ENCODE measurements at places on chromosomes 6 and 20.

DNA sequence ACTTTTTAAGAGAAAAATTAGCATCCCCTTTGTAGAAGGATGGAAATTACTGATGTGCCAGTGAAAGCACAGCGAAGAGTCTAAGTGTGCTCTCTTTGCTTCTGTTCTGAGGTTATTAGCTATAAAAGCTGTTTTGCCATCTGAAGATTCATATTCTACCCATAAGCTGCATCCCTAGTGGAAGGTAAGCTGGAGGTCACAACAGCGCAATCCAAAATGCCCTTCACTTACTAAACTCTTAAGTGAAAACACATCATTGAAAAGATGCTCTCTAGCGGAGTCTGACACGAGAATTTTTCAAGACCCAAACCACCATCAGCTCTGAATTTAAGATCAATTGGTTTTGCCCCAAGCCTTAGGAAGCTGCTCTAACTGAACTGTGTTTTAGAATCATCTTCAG is 113.5 kb downstream of the ZMYND8 start:
- DNase-seq, result no peak

DNA sequence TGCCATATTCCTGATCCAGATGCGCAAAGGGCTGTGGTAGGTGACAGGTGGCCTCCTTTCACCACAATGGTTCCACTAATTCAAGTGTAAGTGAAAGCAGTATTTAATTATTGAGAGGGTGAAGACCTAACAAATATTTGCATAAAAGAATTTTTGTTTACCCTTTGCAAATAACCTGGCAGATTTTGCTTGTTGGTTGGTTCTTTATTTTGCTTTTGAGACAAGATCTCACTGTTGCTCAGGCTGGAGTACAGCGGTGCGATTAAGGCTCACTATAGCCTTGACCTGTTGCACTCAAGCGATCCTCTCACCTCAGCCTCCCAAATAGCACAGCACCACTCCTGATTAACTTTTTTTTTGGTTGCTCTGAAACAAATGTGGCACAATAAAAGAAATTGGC is 49.2 kb downstream of the PCNA start:
- no peak for DNase-seq

- DNase-seq, result peak; percentile 3
Observed at GRCh38 chr6:158538741-158539140, 21.1 kb upstream of the TMEM181 start.

DNA sequence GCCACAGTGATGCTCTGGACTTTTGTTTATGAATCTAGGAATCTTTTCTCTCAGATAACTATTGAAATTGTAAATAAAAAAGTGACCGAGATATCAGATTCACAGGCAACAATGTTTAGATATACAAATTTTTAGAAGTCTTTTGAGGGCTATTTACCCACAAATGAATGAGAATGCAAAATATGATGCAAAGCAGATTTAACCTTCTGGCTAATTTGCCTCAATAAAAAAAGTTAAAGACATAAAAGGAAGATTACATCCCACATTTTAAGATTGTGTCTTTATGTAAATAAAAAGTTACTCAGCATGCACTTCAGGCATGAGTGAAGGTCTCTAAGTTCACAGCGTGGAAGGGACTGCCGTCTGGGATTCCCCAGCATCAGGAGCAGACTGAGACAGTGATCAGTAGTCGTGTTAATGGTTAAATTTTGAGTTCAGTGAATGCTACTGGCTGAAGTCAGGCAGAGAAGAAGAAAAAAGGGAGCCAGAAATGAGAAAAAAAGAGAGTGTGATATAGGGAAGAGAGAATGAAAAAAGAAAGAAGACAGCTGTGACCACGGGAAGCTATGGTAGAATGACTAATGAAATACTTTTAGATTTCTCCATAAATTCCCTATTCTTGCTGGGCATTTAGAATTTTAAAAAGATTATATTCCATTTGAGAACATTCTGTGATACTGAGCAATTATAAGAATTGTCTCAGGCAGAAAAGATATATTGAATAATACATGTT is 93.6 kb downstream of the MYB start:
- DNase-seq, result no peak

DNA sequence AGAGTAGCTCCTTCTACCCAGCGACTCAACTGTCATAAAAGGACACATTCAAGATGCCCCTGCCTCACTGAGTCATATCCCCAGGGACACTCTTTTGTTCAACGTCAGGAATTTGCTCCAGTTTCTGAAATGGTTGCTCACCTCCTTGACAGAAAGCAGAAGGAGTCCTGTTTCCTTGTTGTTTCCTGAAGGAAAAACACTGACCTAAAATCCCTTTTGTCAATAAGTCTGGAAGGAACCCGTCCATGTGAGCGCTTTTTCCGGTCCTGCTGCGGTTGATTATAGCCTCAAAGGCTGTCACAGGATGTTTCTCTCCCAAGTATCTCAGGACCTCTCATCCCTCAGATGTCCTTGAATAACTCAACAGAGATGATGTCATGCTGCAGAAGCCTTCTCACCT is 113.6 kb upstream of the PLEKHG1 start:
- no peak for DNase-seq

GRCh38 chr20:5670036-5670536 is 80.1 kb upstream of the SHLD1 start:
- no peak for DNase-seq

DNA sequence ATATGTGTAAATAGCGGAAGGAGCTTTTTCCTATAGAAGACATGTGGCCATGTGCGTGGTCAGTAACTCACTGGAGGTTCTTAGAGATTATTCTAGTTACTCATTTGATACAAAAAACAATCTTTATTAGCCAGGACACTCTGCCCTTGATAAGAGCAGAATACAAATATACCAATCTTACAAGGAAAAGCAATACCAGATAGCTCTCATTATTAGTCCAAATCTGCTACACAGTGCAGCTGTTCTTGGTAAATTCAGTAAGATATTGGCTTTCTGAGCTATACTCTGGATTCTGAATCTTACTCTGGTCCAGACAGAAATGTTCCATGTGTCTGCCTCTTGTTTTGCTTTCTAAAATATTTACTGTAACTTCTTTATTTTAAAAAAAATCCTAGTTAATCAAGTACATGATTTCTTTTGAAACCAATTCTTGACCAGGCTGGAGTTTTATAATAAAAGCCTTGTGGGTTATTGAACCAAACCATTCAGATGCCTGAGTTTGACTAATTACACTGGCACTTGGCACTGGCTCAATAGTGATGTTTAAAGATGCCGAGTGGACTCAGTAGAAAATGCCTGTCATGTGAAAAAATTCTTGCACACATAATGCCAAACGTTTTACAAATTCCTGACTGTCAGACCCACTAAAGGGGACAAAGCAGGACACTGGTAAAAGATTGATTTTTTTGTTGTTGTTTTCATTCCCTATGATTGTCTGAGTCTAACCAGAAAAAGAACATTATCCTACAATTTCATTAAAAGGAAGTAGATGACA is 242.8 kb upstream of the TCF21 start:
- no peak for DNase-seq

DNA sequence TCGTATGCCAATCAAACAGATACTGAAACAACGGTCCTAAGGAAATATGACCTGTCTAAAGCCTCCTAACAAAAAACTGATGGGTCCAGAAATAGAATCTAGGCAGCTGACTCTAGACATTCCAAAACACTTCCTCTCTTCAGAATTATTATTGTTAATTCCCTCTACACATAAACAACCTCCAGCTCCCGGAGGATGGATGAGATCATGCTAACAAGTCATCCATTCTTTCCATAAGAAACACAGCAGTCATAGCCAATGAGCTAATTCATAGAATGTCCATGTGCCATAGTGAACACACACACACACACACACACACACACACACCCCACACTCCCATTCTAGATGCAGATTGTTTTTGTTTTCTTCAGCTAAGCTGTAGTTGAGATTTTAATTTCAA is 44.3 kb downstream of the HDGFL1 start:
- no peak for DNase-seq

- no peak for DNase-seq
Observed at GRCh38 chr6:161134550-161135298, 139.1 kb downstream of the AGPAT4 start.

- no peak for DNase-seq
Observed at GRCh38 chr20:24604966-24605665, 135.7 kb downstream of the SYNDIG1 start.

GRCh38 chr20:18916886-18917750 is 103.5 kb downstream of the SCP2D1 start:
- no peak for DNase-seq

- DNase-seq, result peak; percentile 77
Observed at GRCh38 chr6:7261852-7262461, 51.0 kb downstream of the SSR1 start.

GRCh38 chr6:498795-499231 is 107.3 kb downstream of the IRF4 start:
- no peak for DNase-seq

DNA sequence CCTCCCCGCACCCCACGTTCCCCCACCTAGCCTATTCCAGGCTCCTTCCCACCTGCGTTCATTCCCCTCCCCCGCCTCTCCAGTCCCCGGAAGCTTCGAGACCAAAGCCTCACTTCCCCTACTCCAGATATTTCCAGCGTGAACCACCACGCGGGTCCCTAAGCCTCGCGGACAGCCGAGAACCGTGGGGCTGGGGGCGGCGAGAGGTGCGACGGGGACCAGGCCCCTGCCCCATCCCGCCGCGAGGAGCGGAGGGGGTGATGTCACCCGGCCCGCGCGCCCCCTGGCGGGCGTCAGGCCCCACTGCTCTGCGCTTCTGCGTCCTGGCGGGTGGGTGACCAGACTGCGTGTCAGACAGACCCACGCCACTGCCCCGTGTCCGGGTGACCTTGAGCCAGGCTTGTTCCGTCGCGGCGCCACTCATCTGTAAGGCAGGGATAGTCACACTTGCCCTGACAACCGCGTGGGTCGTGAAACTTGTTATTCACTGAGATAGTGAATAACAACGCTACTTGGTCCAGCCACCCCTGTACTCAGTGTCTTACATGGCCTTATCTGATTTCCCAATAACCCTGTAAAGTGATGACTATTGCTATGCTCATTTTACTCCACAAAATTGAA is 9.0 kb upstream of the HSP90AB1 start:
- DNase-seq, result peak; percentile 80

DNA sequence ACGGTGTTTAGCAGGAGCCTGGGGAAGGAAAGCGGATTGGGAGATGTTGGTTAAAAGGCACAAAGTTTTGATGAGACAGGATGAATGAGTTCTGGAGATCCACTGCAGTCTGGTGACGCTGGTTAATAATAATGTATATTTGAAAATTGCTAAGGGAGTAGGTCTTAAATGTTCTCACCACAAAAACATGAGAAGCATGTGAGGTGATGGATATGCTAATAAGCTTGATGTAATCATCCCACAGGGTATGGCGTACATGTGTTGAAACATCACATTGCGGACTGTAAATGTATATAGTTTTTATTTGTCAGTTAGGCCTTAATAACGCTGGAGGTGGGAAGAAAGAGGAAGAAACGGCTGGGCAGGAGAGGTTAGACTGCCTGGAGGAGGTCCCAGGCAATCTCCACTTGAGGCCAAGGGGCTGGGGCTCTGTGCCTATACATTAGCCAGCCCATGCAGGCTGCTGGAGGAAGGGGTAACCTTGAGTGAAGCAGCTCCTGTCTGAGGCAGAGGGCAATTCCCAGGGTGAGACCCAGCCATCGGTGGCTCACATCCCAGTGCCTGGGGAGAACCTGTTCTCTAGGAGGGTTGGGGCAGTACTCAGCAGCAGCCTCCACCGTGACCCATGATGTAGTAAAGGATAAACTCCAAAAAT is 188.2 kb upstream of the QKI start:
- DNase-seq, result no peak

GRCh38 chr6:82397962-82398692 is 34.5 kb downstream of the TPBG start:
- DNase-seq, result no peak

DNA sequence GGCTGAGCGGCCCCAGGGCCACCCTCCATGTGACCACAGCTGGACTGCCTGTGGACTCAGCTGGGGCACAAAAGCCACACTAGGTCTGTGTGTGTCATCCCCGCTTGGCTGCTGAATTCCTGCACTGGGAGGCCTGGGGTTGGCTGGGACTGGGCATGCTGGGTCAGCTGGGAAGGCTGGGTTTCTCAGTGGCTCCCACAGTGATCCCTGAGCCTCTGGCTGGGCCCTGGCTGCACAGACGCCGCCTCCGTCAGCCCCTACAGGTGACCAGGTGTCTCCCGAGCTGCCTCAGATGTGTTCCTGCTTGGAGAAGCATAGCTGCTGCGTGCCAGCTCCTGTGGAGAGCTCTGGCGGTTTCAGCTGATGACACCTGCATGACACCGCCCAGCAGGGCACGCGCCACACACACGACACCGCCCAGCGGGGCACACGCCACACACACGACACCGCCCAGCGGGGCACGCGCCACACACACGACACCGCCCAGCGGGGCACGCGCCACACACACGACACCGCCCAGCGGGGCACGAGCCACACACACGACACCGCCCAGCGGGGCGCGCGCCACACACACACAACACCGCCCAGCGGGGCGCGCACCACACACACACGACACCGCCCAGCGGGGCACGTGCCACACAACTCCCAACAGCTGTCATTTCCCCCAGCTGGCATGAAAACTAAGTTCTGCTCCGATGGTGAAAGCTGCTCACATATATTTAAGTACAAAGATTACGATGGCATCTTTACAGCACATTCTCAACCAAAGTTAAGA is 88.8 kb downstream of the TAF4 start:
- no peak for DNase-seq

GRCh38 chr6:22732176-22732970 is 163.0 kb downstream of the HDGFL1 start:
- no peak for DNase-seq

- no peak for DNase-seq
Observed at GRCh38 chr20:54419531-54419930, 55.9 kb upstream of the DOK5 start.

- DNase-seq, result no peak
Observed at GRCh38 chr6:38336922-38337321, 302.8 kb downstream of the BTBD9 start.

- DNase-seq, result no peak
Observed at GRCh38 chr6:139648430-139649000, 274.1 kb upstream of the CITED2 start.

- no peak for DNase-seq
Observed at GRCh38 chr20:50242863-50243609, 52.4 kb downstream of the CEBPB start.

GRCh38 chr6:164230259-164230658 is 815.7 kb downstream of the QKI start:
- DNase-seq, result no peak

- DNase-seq, result no peak
Observed at GRCh38 chr6:6788394-6789032, 200.0 kb downstream of the LY86 start.

DNA sequence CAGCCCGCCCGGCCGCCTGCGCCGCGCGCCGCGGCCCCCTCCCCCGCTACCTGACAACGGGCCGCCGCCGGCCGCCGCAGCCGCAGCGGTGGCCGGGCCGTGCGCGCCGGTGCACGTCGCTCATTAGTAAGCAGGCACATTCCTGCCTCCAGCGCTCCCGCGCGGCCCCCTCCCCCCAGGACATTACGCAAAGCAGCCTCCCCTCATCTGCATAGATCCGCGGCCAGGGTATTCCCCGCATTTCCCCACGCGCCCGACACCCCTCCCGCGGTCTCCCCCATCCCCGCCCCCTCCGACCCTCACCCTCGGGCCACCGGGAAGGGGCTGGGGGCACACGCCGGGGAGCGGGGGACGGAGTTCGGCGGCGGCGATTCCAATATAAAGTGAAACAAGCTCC is at the start of gene HIVEP2:
Gene HIVEP2 (minus strand): TSS at position 128 of the 397 bp plus-strand sequence. CDS start 170,438 bp downstream, outside the sequence.
- DNase-seq, result peak; percentile 95
